Colonic mucosa (tissue), 4 donors: ENCODE measurements at places on chromosomes 5 and 9. TPM values are rescaled to one million over a fixed set of nuclear protein-coding genes. Genes with fewer than 3 reads are reported as not detected.

DNA sequence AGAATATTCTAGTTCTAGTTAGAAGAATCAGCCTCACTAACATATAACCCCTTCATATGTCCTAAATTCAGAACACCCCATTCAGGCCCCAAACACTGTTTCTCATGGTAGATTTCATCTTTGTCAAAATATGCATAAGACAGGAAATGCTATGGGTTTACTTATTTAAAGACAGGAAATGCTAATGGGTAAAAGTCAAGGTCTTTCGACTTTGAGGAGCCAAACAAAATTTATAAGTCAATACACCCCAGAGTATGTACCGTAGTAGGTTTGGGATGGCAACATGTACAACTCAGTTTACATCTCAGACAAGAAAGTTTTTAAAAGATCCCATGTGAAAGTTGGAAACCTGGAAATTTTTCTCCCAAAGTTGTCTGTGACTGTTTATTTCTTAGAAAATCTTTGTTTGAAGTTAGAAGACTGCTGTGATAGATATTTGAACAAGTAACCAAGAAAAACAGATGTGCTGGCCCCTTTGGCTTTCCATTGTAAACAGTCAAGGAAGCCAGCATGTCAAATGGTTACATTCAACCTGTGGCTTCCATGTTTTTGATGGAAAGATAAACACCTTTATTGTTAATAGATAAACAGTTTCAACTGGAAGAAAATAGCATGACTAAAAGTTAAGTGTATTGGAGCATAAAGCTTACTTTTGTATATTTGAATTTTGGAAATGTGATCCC lies 102.2 kb downstream of the INIP start:
- DNase-seq, result no peak

DNA sequence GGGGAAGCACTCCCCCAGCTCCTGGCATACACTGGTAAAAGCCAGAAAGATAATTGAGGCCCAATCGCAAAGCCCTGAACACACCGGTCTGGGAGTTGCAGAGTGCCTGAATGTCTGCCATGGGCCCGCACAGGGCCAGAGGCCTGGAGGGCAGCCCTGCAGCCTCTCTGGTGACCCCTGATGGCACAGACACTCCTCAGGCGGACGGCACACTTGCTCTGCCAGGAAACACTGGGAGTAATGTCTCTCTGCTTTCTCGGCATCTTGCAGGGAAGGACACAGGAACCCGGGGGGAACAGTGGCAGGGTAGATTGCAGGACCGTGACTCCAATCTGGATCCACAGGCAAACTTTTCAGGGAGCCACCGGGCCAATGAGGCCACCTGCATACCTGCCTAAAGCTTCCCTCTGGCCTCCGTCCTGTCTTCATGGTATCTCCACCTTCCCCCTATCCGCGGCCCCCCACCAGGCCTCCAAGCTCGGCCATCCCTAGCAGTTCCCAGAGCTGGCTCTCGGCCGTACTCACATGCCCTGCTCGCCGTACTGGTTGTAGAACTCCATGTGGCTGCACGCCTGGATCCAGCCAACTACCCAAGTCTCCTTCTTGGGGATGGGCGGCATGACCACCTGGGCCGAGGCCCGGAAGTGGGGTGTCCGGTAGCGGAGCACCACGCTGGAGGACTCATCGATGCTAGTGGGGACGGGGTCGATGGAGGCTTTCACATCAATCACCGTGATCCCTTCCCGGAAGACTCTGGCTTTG lies 797 bp downstream of the FAM78A start:
- no peak for DNase-seq

DNA sequence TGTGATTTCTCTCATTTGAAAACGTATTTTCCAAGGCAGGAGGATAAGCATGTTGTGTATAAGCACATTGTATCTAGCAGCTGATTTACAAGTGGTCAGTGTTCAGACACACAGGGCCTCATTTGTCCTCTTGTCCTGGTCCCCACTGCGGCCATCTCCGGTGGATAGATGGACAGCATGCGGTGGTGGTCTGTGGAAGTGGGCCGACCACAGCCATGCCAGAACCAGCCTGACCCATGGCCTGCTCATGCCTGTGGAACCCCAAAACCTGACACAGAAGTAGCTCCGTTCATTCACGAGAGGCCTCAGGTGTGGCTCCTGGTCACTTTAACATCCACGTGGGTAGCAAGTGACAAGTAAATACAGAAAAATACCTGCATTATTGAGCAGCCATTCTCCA lies 14.6 kb downstream of the IRX2 start:
- no peak for DNase-seq

- no peak for DNase-seq
Measured at GRCh38 chr5:4674166-4674565, 466.0 kb upstream of the ADAMTS16 start.

GRCh38 chr5:55305345-55305744 lies 2.1 kb downstream of the DHX29 start:
- DNase-seq, result no peak

DNA sequence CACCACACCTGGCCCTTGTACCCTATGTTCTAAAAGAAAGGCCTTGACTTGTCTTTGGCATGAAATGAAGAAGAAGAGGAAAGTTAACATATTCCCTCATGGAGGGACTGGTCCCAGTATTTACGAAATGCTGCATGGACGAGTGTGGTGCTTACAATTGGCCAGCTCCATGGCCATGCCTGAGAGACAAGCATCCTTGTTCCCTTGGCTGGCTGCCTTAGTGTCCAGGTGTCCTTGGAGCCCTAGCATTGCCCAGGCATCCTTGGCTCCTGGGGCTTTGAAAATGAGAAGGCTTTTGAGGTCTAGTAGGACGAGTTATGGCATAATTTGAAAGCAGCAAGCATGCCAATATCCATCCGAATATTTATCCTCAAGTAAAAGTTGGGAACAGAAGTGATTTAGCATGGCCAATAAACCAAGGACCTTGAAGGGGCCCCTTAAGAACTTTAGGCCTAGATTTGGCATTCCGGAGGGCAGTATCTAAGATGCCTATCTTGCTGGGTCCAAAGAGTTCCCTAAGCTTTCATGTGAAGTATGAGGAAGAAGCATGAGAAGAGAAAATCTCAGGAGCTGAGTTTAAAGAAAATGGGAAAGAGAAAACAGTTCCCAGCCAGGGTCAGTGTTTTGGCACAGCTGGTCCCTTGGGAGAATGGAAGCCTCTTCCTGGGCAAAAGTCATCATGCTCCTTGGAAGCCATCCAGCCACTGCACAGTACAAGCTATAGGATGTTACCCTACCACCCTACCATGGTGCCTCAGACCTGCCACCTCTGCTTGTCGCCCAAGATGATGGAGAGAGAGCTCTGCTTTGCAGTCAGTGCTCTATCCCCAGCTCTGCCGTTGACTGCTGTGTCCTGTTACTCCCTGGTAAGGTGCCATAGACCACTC lies 91.0 kb downstream of the AOPEP start:
- DNase-seq, result no peak

- DNase-seq, result no peak
Measured at GRCh38 chr5:120630550-120630949, 166.4 kb downstream of the PRR16 start.

- no peak for DNase-seq
Measured at GRCh38 chr9:36053971-36054370, 17.3 kb downstream of the RECK start.

- no peak for DNase-seq
Measured at GRCh38 chr9:129148463-129149204, 29.4 kb downstream of the IER5L start.

- DNase-seq, result no peak
Measured at GRCh38 chr5:149580808-149581191, 498 bp upstream of the ARHGEF37 start.

- peak; percentile 64 for DNase-seq
Measured at GRCh38 chr5:57298985-57299491, 125.2 kb downstream of the GPBP1 start.

GRCh38 chr9:93128715-93129224 lies 5.3 kb downstream of the NINJ1 start:
- DNase-seq, result no peak

DNA sequence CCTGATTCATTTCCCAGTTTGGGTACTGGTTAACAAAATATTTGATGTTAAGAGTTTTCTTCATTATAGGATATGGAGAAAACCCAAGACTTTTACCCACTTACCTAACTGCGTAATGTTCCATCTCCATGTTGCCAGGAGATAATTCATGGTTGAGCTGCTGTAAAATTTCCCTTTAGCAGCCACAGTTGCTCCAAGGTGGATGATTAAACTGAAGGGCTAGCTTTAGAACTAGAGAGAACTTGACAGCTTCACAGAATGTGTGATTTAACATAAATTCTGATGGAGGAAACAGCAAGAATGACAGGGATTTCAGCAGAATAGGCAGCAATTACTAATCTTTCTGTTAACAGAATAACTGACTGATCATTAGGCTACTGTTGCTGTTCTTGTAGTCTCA lies 236.1 kb downstream of the MEF2C start:
- DNase-seq, result no peak

GRCh38 chr9:95008151-95008771 lies 281.8 kb downstream of the AOPEP start:
- peak; percentile 61 for DNase-seq

- DNase-seq, result no peak
Measured at GRCh38 chr5:139686706-139687441, 38.7 kb downstream of the CXXC5 start.

GRCh38 chr5:32099486-32100035 lies 74.6 kb downstream of the GOLPH3 start:
- no peak for DNase-seq

GRCh38 chr9:77403239-77403638 lies 225.9 kb downstream of the VPS13A start:
- no peak for DNase-seq

GRCh38 chr5:173457482-173457881 lies 129.3 kb upstream of the STC2 start:
- DNase-seq, result no peak

DNA sequence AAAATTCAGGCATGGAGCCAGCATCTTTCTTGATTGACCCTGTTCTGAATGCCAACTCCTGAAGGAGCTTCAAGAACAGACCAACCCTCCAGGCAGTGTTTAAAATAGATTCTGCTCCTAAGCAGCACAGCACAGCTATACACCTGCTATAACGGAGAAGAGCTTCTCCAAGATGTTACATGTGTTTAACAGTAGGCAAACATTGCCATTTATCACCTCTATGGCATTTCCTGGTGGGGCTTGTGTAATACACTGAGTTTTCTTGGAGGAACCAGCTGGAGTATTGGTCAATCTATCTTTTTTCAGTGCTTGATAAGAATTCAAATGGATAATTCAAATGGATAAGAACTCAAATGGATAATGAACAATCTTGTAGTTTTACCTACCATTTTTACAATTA lies 615.1 kb downstream of the CDH12 start:
- DNase-seq, result no peak

The C9orf152 gene
- total RNA-seq, result 72.6 TPM

The SV2C gene
- total RNA-seq, result 0.20 TPM

The EEIG1 gene
- 95.9 TPM for total RNA-seq

The UBQLN1 gene
- 87.3 TPM for total RNA-seq

The GABRA1 gene
- not detected for total RNA-seq

The IFNA13 gene
- total RNA-seq, result not detected

The DRD1 gene
- not detected for total RNA-seq

The NR4A3 gene
- 0.10 TPM for total RNA-seq

The RNF180 gene
- 2.7 TPM for total RNA-seq
